ENCODE measurements at places on chromosomes 1 and 21. TPM values are rescaled to one million over a fixed set of nuclear protein-coding genes. Genes with fewer than 3 reads are reported as not detected.

SLFNL1 gene
- total RNA-seq = 1.0 TPM

DNA sequence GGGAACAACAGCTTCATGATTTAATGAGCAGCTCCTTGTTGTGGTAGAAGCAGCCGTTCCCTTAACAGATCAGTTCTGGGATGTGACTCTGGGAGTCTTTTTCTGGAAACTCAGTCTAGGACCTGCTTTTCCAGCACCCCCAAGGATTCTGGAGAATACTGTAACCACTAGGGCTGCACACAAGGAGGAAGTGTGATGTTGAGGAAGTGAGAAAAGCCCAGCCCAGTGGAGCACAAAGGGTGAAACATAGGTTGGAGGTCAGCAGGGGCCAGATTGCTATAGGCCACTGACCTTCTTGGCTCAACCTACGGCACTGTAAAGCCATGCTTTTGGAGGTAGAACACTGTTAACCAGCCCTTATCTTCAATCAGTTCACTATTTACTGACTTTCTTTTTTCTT lies 10.1 kb upstream of the PLA2G5 start:
- DNase-seq = no peak

SPRR2F gene
- total RNA-seq = not detected

DNA sequence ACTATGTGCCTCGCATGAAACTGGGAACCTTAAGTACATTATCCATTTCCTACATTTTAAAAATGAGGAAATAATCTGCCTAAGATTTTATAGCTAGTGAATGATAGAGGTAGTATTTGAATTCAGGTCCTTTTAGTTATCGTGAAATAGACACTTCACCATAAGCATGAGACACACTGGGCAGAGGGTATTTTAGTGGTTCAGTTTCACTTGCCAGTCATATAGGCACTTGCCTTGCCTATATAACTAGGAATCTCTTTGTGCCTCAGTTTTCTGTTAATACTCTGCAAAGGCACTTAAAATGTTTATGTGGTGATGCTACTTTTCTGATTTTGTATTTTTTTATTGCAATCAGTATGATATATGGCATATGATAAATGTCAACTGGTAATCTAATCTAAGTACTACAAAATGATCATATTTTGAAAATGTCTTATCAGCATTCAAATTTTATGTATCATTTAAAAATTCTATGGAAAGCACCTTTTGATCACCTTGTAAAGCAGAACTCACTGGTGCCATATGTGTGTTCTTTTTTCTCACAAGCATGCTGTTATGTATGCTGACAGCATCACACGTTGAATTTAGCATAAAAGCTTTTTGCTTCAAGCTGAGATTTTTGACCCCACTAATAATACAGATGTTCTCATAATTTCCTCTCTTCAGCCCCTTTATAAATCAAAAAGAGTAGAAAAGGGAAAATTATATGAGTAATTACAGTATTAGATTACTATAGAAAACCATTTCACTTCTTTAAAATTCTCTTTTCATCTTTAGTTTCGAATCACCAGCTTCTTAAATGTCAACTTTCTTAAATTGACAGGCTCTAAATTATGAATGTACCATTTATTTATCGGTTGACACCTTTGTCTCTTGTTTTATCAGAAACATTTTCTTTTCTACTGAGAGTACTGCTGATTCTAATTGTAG lies 52.6 kb downstream of the RPS6KC1 start:
- DNase-seq = no peak

GRCh38 chr1:169680377-169681019 lies 30.9 kb downstream of the SELL start:
- DNase-seq = no peak

DNA sequence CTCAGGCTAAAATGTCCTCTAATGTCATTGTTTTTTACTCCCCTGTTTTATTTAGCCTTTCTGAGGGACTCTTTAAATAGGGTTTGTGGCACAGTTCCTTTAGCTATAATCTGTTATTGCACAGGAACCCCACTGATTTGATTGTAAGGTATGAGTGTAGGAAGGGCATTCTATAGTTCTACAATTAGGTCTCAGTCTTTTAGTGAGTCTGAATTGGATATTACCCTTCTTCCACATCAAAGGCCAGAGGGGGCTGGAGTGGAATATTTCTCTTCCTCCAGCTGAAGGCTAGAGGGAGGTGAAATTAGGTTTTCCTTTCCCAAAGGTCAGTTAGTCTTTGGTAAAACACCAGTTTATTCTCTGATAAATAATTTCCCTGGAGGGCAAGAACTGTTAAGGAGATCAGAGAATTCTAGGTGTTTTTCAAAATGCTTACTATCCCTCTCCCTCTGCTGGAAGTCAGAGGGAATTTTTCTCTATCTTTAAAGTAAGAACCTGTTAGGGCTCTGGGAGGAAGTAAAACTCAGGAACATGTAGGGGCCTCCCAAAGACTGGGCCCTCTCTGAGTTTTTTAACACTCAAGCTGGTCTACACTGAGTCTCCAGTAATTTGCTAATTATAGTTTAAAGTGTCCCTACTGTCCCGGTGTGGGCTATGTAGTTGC lies 176.3 kb upstream of the ZNHIT6 start:
- no peak for DNase-seq

DNA sequence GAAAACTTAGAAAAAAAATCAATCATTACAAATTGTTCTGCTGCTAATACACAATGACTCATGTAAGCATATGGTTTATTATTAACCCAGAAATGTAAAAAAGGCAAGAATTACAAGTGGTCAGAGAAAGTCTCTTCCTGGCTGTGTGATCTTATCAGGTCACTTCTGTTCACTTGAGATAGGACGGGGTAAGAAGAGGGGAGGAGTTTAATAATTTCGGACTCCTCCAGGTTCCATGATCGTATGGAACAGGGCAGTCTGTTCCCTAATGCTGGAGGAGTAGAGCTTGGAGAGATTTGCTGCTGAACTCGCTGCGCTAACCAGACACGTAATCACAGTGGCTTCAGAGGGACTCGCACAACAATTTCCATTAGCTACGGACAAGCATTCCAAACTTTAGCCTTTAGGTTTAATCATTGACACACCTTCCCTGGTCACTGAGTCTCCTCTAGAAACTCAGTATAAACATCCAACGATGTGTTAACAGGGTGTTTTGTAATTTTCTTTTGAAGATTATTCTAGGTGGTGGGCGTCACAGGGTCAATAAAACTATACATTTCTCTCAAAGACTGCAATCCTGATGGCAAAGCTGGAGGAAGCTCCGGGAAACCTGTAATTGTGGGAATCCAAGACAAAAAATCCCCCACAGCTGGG lies 1.3 kb downstream of the CRYZ start:
- DNase-seq = no peak

DNA sequence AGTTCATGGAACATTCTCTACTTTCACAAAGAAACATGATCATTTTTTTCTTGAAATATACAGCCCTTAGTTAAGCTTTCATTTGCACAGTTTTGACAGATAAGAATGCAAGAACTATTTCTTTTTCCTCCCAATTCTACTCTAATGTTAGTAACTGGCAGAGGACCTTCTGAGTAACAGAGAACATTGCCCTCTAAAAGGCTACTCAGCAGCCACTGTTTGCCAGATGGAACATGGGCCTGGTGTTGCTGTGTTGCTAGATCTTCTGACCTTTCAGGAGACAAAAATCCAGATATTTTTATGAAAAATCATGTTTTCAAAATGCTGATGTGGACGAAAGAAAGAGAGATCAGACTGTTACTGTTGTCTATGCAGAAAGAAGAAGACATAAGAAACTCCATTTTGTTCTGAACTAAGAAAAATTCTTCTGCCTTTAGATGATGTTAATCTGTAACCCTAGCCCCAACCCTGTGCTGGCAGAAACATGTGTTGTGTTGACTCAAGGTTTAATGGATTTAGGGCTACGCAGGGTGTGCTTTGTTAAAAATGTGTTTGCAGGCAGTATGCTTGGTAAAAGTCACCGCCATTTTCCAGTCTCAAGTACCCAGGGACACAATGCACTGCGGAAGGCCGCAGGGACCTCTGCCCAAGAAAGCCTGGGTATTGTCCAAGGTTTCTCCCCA lies 2.9 kb upstream of the PRDX6 start:
- DNase-seq = no peak

- no peak for DNase-seq
Measured at GRCh38 chr1:37717631-37718030, 25.3 kb downstream of the CDCA8 start.

GRCh38 chr21:42236693-42237092 lies 17.8 kb downstream of the ABCG1 start:
- no peak for DNase-seq

GRCh38 chr1:66273656-66274055 lies 260.3 kb upstream of the SGIP1 start:
- no peak for DNase-seq

DNA sequence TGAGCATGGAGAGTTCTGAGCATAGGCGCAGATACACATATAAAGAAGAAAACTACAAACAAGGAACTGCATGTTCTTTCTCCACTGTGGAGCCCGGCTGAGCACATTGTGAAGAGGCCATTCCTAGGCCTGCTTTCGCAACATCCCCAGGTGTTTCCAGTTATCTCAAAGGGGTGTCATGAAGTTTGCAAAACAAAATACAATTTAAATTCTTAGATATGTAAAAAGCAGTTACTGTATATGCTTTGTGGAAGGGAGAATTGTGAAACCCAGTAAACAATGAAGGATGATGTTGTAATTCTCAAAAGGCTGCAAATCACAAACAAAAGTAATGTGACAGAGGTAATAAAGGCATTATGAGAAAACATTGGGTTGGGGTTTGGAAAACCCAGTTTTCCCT lies 98.6 kb upstream of the ZNF644 start:
- no peak for DNase-seq

DNA sequence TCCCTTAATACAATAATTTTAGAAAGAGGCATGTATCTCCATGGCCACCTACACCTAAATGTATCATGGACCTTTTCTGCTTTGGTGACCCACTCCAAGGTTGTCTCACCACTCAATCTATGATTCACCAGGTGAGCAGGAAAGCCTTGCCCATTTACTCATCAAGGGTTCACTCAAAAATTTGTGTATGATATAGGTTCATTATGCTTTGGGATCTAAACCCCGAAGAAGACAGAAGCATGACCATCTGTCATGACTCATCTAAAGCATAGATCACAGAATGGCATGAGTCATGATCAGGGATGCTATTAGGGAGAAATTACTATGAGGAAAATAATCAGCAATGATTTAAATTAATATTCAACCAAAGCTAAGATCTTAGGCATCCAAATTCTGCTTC lies 38.5 kb downstream of the PYHIN1 start:
- no peak for DNase-seq

DNA sequence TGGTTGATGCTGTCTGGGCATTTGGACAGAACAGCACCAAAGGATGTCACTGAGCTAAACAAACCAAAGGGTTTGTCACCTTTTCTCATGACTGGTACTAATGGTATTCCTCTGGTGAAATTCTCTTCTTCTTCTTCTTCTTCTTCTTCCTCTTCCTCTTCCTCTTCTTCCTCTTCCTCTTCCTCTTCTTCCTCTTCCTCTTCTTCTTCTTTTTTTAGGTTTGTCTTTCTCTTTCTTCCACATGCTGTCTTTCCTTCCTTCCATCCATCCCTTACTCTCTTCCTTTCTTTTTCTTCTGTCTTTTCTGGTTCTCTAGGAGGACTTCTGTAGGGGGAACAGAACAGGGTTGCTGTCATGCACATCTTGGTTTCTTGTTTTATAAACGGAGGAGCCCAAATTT lies 9.3 kb upstream of the IGFN1 start:
- DNase-seq = no peak

DNA sequence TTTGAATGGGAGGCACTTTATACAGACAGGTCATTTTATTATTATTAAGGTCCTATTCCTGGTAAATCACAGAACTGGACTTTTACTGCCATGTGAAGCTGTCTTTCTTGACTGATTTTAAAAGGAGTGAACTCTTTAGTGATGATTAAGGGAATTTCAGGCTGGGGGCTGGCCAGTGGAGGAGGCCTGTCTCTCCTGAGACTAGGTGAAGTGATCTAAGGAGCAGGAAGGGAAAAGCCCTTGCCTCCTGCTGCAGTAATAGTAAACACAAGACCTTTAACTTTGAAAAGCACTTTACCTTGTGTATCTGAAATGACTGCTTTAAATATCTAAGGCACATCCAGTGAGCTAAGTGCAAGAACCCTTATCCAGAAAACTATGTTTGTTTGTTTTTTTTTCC lies 118.0 kb upstream of the SPAG17 start:
- no peak for DNase-seq

DNA sequence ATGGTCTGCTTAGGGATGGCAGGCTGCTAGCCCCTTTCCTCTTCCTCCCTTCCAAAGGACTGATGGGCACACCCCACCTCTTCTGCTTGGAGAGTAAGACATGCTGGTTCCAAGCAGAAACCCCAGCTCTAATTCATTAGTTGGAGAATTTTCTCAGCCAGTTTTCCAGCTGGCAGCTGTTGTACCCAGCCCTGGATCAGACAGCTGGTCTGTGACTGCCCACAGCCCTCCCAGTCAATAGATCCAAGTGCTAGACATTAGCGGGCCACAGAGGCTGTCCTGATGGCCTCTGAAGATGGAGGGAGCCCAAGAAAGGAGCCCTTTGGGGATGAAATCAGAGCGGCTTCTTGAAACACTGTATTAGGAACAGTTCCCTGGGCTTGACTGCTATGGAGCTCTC lies 35.8 kb downstream of the ACOT11 start:
- no peak for DNase-seq

FAM163A gene
- not detected for total RNA-seq

DNA sequence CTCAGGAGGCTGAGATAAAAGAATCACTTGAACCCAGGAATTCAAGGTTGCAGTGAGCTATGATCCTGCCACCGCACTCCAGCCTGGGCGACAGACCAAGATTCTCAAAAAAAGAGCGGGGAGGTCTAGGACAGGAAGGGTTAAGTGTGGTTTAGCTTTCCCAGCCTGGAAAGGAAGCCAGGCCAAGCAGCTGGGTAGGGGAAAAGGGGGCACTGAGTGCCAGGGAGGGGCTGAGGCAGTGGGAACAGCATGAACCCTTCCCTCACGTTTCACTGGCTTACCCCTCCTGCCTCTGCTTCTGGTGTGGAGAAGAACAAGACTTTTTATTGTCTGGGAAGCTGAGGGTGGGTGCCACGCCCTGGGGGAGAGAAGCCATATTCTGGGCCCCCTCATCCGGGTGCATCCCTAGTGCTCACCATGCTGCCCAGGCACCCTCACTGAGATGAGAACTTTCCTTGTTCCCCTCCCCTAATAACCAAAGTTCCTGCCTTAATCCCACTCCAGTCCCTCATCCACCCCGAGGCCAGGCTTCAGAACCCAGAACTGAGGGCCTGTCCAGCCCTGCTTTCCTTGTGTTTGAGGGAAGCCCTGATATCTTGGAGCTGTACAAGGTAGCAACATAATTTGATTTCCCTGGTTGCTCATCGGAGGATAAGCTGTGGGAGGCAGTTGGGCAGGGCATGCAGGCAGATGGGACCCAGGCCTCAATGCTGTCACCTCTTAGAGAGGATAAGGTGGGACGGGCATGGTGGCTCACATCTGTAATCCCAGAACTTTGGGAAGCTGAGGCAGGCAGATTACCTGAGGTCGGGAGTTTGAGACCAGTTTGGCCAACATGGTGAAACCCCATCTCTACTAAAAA lies 2.0 kb upstream of the LMNA start:
- no peak for DNase-seq

DNA sequence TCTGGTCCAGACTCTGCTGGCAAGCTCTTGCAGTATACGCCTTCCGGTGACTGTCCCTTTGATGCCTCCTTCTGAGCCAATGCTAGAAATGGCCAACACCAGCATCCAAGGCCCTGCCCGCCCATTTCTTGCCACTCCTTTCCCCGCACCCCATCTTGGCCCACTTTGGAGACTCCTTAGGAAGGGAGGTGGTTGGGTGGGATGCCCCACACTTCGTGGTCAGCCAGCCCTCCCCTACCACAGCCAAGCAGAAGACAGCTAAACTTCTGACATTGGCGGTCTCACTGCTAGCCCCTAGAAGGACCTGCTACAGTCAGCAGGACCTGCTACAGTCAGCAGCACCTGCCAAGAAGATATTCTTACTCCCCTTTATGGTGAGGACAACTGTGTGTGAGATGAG lies 73.5 kb upstream of the CLDN14 start:
- no peak for DNase-seq

All from aorta (tissue), 5 donors.